ENCODE measurements at places on chromosomes 7 and 10. TPM values are rescaled to one million over a fixed set of nuclear protein-coding genes. Genes with fewer than 3 reads are reported as not detected.

DNA sequence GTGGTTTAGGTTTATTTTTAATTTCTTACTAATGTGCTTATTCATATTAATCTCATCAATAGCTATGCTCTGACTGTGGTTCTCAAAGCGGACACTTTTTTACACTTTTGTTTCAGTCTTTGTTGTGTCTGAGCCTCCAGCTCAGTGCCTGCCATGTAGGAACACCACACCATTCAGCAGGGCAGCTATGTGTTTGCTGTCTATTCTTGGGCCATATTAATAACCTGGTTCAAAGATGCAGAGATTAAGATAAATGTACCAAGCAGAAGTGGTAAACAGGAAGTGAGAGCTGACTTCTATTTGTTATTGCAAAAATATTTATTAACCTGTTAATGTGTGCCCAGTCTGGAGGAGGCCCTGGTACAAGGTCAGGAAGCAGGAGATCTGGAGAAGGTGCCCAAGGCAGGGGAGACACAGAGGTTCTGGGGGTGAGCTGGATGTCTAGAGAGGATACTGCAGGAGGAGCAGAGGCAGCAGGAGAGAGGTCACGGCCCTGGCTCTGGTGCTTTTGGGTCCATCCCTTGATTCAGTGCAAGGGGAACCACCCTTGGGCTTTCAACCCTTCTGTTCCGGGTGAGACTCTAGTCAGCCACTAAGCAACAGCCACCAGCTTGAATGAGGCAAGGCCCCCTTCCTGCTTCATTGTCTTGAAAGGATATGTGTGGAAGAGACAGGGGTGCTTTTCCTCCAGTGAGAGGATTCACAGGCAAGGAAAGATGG lies 1.9 kb downstream of the TBXAS1 start:
- DNase-seq = no peak

GRCh38 chr7:102310414-102310815 lies 23.7 kb downstream of the SH2B2 start:
- no peak for DNase-seq

MRLN gene
- total RNA-seq = not detected

BLOC1S2 gene
- 93.9 TPM for total RNA-seq

DNA sequence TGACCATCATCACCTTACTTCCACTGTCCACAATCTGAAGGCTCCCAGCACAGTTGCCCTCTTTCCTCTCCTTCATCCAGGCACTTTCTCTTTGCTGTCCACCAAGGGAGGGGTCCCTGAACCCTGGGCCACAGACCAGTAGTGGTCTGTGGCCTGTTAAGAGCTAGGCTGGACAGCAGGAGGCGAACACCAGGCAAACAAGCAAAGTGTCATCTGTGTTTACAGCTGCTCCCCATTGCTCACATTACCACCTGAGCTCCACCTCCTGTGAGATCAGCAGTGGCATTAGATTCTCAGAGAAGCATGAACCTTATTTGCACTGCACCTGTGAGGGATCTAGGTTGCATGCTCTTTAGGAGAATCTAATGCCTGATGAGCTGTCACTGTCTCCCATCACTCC lies 27.7 kb downstream of the FZD1 start:
- no peak for DNase-seq

PPP1R3C gene
- 4.9 TPM for total RNA-seq
